ENCODE measurements at places on chromosomes 7 and 10.

- no peak for DNase-seq
Observed at GRCh38 chr7:105768898-105769507, 107.4 kb downstream of the ATXN7L1 start.

DNA sequence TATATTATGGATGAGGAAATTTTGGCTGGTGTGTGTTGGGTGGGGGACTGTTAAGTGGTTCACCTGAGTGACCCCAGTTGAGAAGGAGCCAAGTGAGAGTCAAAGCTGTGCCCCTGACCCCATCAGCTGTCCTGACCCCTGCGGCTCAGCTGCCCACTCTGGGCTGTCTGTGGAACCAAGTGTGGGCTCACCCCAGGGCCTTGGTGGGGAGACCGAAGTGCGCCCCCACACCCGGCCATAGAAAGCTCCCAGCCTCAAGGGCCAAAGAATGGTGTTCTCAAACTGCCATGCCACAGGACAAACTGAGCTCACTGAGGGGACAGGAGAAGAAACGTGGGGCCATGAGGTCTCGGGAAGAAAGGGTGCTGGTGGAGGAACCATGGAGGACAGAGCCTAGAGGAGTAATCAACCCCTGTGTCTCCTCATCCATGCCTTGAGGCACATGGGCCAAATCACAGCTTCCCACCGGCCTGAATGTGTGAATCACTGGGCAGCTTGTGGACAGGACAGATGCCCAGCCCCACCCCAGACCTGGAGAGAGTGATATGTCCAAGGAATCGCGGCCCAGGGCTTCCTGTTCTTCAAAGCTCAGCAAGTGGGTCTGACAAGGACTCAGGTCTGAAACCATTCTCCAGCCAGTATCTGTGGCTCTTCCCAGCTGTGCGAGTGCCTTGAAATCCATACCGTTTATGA is 86.2 kb upstream of the CACUL1 start:
- no peak for DNase-seq

DNA sequence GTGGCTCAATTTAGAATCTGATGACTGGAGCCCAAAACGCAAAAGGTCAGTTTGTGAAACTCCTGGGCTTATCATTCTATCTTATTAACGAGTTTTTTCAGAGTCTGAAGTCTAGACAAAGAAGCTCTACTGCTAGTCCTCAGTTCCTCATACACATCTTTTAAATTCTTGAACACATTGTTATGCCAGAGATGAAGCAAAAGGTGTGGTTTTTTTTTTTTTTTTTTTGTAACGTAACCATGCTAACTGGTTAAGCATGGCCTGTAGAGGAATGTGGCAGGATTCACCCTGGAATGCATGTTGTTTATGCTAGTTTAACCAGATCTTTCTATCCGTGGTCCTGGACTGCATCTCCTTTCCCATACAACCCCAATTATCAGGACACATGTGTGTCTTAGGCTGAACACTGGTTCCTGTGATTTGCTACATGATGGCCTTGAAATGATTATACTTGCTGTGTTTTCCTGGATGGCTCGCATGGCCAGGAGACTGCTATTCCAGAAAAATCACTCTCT is 79.3 kb upstream of the MDFIC start:
- no peak for DNase-seq

DNA sequence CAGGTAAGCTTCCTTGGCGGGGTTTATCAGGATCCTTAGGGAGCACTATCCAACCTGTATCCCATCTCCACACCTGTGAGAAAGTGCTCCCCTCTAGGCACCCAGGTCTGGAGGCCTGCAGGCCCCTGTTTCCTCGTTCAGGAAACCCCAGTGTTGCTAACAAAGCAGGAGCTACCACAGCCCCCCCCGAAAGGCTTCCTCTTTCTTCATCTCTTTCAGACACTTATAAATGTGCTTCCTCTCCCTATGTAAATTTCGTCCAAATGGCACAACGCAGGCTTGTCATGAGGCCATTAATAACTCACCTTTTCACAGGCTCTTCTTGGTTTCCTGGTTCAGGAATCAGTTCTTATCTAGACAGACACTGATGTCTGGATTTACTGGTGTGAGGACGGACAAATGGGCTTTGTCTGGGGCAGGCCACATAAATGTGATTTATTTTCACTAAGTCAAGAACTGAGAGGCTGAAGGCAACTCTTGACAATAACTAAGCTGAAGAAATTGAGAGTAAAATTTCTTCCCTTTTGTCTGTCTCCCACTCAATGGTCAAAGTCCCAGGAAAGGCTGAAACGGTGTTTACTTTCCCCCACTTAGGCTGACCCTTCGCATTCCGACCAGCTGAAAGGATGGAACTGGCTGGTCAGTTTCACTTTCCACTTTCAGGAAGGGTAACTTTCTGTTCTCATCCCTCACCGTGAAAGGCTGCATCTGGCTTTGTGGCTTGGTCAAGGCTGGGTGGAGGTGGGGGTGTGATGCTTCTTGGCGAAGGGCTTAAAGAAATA is 46.8 kb downstream of the PIK3AP1 start:
- DNase-seq, result no peak

DNA sequence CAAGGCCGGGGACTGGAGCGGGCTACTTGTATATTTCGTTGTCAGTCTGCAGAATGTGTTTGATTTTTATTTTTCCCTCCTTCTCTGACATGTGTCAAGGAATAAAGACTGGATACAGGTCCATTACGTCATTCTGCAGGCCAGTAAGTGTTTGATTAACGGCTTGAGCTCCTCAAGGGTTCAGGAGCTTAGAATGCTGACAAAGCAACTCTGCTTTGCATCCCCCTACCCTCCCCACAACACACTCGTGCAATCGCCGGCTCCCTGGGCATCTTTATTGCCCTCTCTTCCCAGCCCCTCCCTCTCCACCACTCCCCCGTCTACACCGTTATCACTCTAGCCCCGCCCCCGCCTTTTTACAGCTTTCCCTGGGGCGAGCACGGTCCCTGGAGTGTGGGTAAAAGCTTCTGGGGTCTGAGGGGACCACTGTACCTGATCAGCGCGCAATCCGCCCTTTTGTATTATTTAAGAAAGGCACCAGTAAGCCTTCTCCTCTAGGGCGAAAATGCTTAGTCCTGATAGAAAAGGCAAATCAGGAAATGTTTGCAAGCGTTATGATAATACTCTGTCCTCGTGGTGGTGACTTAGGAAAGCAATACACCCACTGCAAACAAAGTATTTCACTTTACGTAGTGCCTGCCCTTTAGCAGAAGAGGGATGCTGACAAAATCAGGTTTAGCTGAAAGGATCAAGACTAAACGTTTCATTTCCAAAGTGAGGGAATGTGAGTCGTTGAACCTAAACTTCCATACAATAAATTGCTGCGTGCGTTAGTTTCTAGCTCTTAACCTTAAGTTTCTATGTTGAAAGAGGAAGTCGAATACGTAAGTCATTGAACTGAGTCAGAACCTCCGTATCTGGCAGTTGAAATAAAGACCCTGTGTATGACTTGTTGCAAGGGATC is 1.4 kb upstream of the CREB5 start:
- DNase-seq, result no peak

- peak; percentile 77 for DNase-seq
Observed at GRCh38 chr7:100221231-100221718, 1.5 kb downstream of the PVRIG start.

DNA sequence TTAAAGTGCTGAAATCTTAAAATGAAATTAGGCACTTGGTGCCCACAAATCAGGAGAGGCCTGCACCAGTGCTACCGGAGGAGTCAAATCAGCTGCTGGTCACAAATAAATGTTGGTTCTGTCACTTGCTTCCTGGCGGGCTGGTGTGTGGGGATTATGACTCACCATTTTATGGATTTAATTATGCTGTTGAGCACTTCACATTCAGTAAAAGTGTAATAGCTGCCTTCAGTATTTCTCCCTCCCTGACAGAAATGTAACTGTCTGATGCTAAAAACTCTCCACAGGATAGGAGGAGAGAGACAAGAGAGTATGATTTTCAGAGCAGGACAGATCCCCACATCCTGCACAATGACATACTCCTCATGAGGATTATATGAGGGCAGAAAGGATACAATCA is 186.0 kb downstream of the JAZF1 start:
- no peak for DNase-seq
